ENCODE measurements at places on chromosomes 6 and 20.
A peak's percentile ranks its signal among the peaks of the same experiment; 100 is the strongest.

DNA sequence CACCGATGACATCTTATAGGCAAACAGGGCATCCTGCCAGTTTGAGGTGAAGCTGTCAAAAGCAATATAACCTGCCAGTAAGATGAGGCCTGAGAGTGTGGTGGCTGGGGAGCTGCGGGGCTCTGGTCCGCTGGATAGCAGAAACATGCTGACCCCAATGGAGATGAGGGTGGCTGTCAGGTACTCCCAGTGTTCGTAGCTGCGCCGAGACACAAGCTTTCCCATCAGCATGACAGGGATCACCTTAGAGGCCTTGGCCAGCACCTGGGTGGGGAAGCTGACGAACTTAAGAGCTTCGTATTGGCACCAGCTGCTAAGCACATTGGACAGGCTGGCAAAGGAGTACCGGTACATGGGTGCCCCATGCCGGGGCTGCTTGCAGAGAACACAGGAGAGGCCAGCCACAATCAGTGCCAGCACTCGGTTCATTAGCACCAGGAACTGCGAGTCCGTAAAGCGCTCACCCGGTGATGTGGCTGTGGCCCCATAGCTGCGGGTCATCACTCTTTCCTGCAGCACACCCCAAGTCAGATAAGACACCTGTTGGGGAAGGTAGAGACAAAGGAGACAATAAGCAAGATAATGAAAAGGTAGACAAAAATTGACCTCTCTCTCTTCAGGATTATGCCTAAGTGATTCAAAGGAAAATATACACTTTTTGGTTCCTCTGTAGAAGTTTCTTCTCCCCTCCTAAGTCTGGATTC is 2.1 kb downstream of the SLC35B2 start:
- DNase-seq = no peak

DNA sequence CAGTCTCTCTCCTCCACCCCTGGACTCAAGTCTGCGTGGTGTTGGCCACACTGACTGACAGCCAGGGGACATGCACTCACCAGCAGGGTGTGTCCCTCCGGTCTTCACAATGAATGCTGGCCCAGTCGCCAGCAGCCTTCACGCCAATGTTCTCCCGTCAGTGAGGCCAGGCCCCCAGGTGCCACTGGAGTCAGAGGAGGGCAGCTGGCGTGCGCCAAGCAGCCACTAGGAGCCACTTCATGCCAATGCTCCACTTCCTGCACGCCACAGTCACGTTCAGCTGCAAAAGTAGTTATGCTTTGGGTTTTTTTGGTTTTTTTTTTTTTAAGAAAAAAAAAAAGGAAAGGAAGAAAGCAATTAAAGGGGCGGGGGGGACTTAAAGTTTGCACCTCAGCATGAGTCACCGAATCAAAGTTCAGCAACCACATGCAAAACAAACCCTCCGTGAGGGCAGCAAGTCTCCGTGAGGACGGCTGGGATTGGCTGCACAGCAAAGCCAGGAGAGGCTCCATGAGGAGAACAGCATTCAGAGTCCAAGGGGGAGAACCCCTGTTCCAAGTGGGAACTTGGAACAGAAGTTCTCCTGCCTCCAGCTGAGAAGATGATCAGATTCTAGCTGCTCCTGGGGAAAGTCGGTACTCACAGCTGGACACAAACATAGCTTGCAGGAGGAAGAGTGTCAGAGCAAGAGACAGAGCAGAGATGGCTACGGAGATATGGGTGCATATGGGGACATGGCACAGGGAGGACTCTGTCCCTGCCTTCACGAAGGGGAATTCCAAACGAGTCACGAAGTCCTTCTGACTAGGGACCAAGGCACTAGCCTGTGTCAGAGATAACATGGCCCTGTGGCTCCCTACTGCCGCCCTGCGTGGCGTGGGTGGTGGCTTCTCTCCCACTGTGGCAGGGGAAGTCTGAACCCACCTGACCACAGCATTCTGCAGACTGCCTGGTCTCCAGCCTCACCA is at the start of gene ZC3H12D:
Gene ZC3H12D, minus strand, starts transcription at position 282 of the 968 bp plus-strand sequence. CDS start 10,471 bp downstream, outside the sequence.
- DNase-seq = no peak

DNA sequence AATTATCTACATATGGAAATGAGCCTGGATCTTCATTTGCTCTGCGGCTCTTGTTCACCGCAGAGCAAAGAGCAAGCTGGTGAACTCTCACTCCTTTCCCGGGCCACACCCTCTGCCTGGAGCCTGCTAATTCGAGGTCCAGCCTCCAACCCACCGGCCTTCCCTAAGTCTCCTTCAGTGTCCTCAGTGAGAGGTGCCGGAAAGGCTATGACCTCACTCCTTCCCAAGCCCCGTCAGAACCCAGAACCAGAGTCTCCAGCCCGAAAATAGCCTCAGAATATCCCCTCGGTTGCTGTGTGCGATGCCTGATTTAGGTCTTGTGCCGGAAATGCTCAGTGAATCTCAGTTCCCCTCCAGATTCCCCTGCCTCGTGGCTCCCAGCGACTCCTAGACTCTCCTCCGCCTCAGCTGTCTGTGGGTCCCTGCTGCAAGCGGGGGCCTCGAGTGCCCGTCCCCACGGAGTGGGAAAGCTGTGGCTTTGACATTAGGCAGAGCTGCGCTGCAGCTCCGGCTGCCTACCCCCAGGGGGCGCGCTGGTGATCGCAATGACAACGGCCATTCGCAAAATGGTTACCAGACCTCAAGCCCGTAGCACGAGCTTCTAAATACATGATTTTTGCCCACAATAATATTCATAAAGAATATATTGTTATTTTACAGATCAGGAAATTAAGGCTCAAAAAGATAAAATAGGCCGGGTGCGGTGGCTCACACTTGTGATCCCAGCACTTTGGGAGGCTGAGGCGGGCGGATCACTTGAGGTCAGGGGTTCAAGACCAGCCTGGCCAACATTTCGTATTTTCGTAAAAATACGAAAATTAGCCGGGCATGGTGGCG is 4.1 kb upstream of the BNIP5 start:
- peak; percentile 83 for DNase-seq

- DNase-seq = no peak
Measured at GRCh38 chr6:88808381-88808780, 155.0 kb downstream of the RNGTT start.

- DNase-seq = peak; percentile 42
Measured at GRCh38 chr20:32010666-32011065, 428 bp downstream of the CCM2L start.

- no peak for DNase-seq
Measured at GRCh38 chr20:38172408-38172807, 7.3 kb upstream of the TGM2 start.

GRCh38 chr6:56524891-56525703 is 117.6 kb downstream of the DST start:
- no peak for DNase-seq

- no peak for DNase-seq
Measured at GRCh38 chr20:37276494-37277252, 12.8 kb upstream of the MANBAL start.

DNA sequence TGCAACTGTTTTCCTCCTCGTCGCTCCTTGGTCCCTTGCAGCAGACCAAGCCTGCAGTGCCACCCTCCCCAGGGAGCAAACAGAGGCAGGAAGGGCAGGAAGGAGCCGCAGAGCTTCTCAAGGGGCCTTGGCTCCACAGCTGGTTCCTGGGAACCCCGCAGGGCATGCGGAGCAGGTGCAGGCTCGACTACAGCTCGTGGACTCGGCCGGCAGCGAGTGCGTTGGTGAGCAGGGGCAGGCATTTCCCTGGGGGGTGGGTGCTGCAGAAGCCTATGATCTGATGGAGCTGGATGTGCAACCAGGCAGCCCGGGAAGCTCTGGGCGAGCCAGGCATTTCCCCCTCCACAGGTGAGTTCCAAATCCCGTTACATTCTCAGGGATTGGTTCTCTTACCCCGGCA is 37.1 kb downstream of the FRMD1 start:
- DNase-seq = no peak

- DNase-seq = no peak
Measured at GRCh38 chr6:13248053-13248452, 80.3 kb downstream of the TBC1D7 start.

DNA sequence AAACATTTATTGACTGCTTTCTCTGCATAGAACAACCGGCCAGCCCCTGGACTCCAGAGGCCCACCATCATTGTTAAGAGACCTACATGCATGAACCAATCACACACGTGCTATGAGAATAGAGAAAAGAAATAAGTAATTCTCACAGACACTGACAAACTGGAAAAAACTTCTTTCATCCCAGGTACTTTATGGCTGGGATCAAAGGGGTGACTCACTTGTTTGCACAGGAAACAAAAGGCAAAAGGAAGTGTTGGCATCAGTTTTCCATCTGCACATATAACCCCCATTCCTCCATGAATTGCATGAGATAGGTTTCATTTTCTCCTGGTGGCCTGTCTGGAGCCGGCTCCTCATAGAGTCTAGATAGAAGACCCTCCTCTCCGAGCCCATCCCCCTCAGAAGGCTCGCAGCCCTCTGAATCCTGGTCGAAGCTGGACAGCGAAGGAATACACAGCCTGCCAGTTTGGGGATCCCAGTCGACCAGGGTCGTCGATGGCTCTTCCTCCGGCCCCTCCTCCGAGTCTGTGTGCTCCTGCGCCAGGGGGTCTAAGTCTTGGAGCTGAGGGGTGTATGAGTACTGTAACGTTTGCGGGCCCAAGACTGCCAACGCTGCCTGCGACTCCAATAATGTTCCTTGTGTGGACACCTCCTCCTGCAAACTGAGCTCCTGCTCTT is 43.3 kb downstream of the IL20RA start:
- DNase-seq = peak; percentile 26

DNA sequence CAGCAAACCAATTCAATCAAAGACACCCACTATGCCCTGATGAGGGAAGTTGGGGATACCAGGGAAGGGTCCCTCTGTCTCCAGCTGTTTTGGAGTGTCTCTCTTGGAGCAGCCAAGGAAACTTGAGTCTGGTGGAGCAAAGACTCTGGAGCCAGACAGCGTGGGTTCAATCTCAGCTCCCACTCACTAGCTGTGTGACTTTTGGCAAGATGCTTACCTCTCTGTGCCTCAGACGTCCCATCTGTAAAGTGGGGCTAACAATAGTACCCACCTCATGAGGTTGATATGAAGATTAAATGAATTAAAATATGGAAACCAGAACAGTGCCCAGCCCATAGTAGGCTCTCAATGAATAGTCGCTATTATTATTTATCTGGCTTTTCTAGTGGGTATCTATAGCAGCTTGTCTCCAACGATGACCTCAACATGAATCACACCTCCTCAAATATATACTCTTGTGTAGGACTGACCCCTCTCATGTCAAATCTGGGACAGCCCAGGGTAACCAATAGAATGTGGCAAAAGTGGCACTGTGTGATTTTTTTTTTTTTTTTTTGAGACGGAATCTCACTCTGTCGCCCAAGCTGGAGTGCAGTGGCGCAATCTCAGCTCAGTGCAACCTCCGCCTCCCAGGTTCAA is 99.2 kb upstream of the FOXP4 start:
- DNase-seq = no peak

- DNase-seq = no peak
Measured at GRCh38 chr6:36032261-36032660, 4.7 kb downstream of the MAPK14 start.

- DNase-seq = no peak
Measured at GRCh38 chr6:90194371-90194841, 102.2 kb downstream of the BACH2 start.
